ENCODE measurements at places on chromosomes 12 and 14.

GRCh38 chr12:91205811-91206210, 23.2 kb upstream of the DCN start:
- DNase-seq: no peak

GRCh38 chr12:104687823-104688573, 231.2 kb downstream of the CHST11 start:
- no peak for DNase-seq

DNA sequence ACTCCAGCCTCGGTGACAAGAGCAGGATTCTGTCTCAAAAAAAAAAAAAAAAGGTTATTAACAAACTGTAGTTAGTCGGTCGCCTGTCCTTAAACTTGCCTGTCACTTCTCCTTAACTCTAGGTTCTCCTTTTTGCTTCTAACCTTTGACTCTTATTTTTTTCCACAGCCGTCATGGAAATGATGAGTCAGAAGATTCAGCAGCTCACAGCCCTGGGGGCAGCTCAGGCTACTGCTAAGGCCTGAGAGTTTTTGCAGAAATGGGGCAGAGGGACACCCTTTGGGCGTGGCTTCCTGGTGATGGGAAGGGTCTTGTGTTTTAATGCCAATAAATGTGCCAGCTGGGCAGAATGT, 418 bp upstream of the MYG1 start:
- no peak for DNase-seq

- no peak for DNase-seq
Measured at GRCh38 chr12:92042791-92043531, 102.7 kb downstream of the BTG1 start.

DNA sequence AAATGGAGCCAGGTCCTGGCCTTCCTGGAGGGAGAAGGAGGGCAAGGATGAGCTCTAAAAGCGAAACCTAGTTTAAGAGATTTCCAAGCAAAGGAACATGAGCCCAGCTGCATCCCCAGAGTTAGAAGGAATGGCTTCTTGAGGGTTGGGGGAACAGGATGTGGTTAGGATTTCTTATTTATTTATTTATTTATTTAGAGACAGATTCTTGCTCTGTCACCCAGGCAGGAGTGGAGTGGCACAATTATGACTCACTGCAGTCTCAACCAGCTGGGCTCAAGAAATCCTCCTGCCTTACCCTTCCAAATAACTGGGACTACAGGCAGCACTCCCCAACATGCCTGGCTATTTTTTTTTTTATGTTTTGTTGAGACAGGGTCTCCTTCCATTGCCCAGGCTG, 25.3 kb upstream of the TMEM106C start:
- no peak for DNase-seq

- DNase-seq: no peak
Measured at GRCh38 chr12:113261847-113262470, 40.7 kb downstream of the TPCN1 start.

GRCh38 chr14:65287264-65288131, 125.0 kb upstream of the FUT8 start:
- no peak for DNase-seq

GRCh38 chr12:95701722-95702418, 88.7 kb downstream of the NTN4 start:
- DNase-seq: no peak

DNA sequence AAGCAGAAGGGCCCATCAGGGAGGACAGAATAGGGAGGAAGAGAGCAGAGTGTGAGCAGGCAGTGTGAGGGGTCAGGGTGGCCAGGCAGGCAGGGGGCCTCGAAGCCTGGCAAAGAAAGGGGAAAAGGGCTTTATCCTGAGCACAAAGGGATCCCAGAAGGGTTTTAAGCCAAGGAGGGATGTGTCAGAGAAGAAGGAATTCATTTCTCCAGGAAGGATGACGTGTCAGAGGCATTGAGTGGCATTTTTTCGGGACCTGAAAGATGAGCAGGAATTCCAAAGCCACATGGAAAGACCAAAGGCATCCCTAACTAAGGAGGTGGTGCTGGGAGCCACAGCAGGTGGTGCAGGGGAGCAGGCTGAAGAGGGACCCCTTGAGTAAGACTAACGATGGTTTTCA, 132.1 kb downstream of the DICER1 start:
- no peak for DNase-seq

GRCh38 chr12:3574986-3575385, 84.0 kb downstream of the PRMT8 start:
- DNase-seq: no peak

GRCh38 chr12:94289461-94290312, 141.3 kb downstream of the PLXNC1 start:
- no peak for DNase-seq

DNA sequence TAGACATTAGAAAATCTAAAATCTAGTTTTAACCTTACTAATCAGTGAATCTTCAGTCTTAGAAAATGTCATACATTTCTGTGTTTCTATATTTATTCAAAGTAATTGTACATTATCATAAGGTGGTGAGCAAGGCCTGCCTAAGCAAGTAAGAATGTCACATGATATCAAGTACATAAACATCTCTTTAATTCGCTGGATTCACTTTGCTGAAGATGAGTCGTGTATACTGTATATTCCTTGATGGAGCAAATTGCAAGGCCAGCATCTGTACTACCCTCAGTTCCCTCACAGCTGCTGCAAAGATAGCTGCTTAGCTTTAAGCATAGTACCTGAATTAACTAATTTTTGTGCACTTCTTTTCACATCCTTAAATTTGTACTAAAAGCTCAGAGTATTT, 8.5 kb upstream of the AK7 start:
- no peak for DNase-seq

GRCh38 chr14:39038542-39038941, 64.5 kb downstream of the SEC23A start:
- DNase-seq: no peak

DNA sequence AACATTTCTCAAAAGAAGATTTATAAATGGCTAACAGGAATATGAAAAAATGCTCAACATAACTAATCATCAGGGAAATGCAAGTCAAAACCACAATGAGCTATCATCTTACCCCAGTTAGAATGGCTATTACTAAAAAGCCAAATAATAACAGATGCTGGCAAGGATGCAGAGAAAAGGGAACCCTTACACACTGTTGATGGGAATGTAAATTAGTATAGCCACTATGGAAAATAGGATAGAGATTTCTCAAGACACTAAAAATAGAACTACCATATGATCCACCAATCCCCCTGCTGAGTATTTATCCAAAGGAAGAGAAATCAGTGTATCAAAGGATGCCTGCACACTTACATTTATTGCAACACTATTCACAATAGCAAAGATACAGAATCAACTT, 58.3 kb downstream of the GUCY2C start:
- DNase-seq: no peak

DNA sequence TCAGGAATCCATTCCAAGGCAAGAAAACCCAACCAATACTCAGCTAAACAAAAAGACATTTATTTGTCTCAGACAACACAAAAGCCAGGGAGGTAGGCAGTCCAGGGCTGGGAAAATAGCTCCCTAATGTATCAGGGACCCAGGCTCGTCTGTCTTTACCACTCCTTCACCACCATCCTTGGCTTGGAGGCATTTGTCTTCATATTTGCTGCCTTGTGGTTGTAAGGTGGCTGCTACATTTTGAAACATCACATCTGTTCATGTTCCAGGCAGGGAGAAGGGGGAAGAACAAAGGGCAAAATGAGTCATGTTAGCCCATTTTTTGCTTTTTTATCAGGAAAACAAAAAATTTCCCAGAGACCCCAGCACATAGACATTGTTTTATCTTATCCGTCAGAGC, 44.8 kb upstream of the PCED1B start:
- no peak for DNase-seq

DNA sequence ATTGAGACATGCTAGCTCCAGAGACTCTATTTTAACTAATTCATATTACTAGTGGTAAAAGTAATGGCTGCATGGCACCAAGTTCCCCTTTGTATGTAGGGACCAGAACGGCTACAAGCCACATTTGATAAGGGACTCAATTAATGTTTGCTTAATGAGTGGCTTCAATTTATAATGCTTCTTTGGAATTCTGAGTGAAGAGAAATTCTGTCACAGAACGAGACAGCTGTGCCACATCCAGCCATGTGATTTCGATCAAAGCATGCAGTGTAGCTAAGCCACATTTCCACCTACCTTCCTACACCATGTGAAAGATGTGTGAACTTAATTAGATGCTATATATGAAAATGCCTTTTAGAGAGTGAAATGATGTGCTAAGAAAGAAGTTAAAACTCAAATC, 217.4 kb downstream of the ACSS3 start:
- DNase-seq: no peak

GRCh38 chr12:116539905-116540482, 19.2 kb upstream of the MAP1LC3B2 start:
- DNase-seq: peak; percentile 80

DNA sequence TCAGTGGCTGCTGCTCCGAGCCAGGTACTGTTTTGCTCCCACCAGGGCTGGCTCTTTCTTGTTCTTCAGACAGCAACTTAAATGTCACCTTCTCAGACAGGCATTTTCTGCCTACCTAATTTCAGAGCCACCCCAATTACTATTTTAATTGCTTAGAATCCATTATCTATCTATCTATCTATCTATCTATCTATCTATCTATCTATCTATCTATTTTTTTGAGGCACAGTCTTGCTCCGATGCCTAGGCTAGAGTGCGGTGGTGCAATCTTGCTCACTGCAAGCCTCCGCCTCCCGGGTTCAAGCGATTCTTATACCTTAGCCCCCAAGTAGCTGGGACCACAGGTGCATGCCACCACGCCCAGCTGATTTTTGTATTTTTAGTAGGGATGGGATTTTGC, 58.5 kb downstream of the SPPL3 start:
- DNase-seq: no peak

- no peak for DNase-seq
Measured at GRCh38 chr12:70068743-70069142, 174.5 kb upstream of the CNOT2 start.

Measured in NCI-H510A treated with DMSO at 0.1 percent for 48 hours (cell line).